Aorta (tissue), 5 donors: ENCODE measurements at places on chromosomes 4 and X. TPM values are rescaled to one million over a fixed set of nuclear protein-coding genes. Genes with fewer than 3 reads are reported as not detected.

The KLF8 gene
- polyA plus RNA-seq = 1.5 TPM

The ALAS2 gene
- polyA plus RNA-seq = not detected

The S100P gene
- 4.3 TPM for polyA plus RNA-seq

The MAGEA6 gene
- polyA plus RNA-seq = not detected

The RTL5 gene
- polyA plus RNA-seq = 6.5 TPM
